ENCODE measurements at places on chromosomes 1 and 21. TPM values are rescaled to one million over a fixed set of nuclear protein-coding genes. Genes with fewer than 3 reads are reported as not detected.

DNA sequence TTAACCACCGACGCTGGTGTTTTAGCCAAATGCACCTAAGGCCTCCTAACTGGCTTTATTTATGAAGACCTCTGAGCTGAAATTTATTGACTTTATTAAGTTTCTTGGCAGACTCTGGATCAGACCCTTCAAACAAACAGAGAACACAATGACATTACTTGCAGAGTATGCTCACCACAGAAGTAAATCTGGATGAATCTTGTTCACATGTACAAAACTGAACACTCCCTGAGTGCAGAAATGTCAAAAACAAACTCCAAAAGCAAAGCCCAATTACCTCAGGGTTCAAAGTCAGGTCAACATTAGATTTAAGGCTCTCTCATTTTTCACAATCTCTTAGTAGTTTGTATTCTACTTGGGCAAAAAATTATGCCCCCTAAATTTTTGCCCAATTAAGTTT lies 218.6 kb downstream of the SLC45A1 start:
- no peak overlapping the region for H3K27ac ChIP-seq
- H3K4me3 ChIP-seq: no peak overlapping the region
- H3K27me3 ChIP-seq: no peaks in the 10 kb centered on the region
- no peak for DNase-seq
- H3K4me1 ChIP-seq: no peaks in the 10 kb centered on the region

GRCh38 chr1:74357150-74357549 lies 122.0 kb downstream of the TNNI3K start:
- no peaks in the 10 kb centered on the region for H3K36me3 ChIP-seq
- no peaks in the 10 kb centered on the region for H3K27me3 ChIP-seq

DNA sequence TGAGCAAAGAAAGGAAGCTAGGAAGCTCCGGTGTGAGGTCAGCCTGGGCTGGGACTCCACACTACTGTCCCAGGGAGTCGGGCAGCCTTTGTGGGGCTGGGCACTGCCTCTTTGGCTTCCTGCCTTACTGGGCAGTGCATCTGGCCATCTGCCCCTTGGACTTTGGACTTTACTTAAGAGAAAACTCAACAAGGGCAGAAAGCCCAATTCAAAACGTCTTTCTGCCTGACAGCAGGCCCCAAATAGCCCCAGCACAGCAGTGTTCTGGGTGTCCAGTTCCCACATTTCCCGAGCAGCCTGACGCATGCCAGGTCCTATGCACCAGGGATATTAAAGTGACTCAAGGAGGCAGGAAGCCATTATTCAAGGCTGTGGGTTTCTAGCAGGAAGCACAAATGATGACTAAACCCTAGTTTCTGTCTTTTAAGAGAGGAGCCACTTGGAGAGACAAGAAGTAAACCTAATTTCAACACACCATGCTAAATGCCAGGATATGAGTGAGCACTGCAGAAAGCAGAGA lies 37.9 kb upstream of the EDEM3 start:
- no peak overlapping the region for H3K4me3 ChIP-seq
- peak overlapping the region; percentile 74 for H3K27ac ChIP-seq
- peak; percentile 72 for DNase-seq

GRCh38 chr1:232635778-232636356 lies 5.9 kb upstream of the SIPA1L2 start:
- no peak overlapping the region for H3K4me3 ChIP-seq
- no peak overlapping the region for H3K27ac ChIP-seq
- H3K36me3 ChIP-seq: no peaks in the 10 kb centered on the region
- no peaks in the 10 kb centered on the region for H3K27me3 ChIP-seq
- peaks cover 12% of the 10 kb centered on the region for H3K4me1 ChIP-seq

GRCh38 chr1:89973471-89974127 lies 21.3 kb upstream of the ZNF326 start:
- no peak overlapping the region for H3K27ac ChIP-seq
- H3K4me3 ChIP-seq: no peak overlapping the region
- no peaks in the 10 kb centered on the region for H3K27me3 ChIP-seq
- no peaks in the 10 kb centered on the region for H3K4me1 ChIP-seq
- DNase-seq: no peak

DNA sequence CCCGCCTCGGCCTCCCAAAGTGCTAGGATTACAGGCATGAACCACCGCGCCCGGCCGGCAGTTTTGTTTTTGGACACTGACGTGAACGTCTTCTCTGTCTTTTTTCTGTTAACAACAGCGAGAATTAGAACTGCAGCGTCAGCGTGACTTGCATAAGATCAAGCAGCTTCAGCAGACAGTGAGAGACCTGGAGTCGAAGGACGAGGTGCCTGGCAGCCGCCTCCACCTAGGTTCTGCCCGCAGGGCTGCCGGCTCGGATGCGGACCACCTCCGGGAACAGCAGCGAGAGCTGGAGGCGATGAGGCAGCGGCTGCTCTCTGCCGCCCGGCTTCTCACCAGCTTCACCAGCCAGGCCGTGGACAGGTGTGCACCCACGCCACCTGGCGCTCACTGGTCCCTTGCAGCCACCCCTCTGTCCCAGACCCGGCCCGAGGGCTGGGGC lies 22.9 kb upstream of the DIP2A start:
- peaks cover 92% of the 10 kb centered on the region for H3K36me3 ChIP-seq
- no peak overlapping the region for H3K27ac ChIP-seq
- no peak overlapping the region for H3K4me3 ChIP-seq
- no peaks in the 10 kb centered on the region for H3K27me3 ChIP-seq

- H3K27me3 ChIP-seq: no peaks in the 10 kb centered on the region
- no peak overlapping the region for H3K4me3 ChIP-seq
- no peaks in the 10 kb centered on the region for H3K4me1 ChIP-seq
- H3K36me3 ChIP-seq: no peaks in the 10 kb centered on the region
Observed at GRCh38 chr1:222373216-222373615, 174.7 kb downstream of the HHIPL2 start.

DNA sequence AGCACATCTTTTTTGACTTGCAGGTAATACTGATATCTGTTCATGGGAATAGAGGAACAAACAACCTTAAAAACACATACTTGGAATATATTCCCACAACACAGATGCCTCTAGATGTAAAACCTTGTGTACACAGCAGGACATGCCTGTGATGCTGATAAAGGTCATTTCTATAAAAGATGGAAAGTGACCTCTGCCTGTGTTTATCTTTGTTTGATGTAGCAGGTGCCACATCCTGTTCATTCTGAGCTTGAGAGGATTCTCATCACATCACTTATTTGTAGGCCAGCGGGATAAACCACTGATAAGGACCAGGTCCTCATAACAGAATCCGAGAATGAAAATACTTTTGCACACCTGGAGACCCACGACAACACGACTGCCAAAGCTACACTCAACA lies 133.7 kb downstream of the SMYD2 start:
- peaks cover 2% of the 10 kb centered on the region for H3K36me3 ChIP-seq
- H3K4me3 ChIP-seq: no peak overlapping the region
- no peak overlapping the region for H3K27ac ChIP-seq
- no peak for DNase-seq
- peaks cover 56% of the 10 kb centered on the region for H3K4me1 ChIP-seq

GRCh38 chr1:89994231-89994804 lies 592 bp upstream of the ZNF326 start:
- peak overlapping the region; percentile 88 for H3K4me3 ChIP-seq
- no peaks in the 10 kb centered on the region for H3K27me3 ChIP-seq
- peak overlapping the region; percentile 97 for H3K27ac ChIP-seq
- DNase-seq: no peak

DNA sequence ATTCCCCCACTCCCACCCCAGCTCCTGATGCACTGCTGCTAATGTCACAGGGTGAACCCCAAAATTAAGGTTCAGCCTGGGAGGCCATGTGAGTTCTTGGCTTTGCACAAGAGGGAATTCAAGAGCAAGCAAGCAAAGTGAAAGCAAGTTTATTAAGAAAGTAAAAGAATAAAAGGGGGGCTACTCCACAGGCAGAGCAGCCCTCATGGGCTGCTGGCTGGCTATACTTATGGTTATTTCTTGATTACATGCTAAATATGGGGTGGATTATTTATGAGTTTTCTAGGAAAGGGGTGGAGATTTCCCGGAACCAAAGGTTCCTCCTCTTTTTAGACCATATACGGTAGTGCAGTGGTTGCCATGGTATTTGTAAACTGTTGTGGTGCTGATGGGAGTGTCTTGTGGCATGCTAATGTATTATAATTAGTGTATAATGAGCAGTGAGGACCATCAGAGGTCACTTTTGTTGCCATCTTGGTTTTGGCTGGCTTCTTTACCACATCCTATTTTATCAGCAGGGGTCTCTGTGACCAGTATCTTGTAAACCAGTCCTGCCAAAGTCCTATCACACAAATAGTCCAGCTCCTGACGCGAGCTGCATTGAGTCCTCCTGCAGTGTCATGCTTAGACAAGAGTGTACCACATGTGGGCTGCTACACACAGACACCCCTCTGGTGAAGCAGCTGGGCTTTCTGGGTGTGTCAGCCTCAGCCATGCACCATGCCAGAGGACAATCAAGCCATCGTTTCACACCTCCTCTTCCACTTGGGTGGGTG lies 46.4 kb upstream of the CSF1 start:
- H3K4me1 ChIP-seq: peaks cover 4% of the 10 kb centered on the region
- H3K4me3 ChIP-seq: no peak overlapping the region
- H3K27me3 ChIP-seq: no peaks in the 10 kb centered on the region
- H3K36me3 ChIP-seq: no peaks in the 10 kb centered on the region
- DNase-seq: no peak

DNA sequence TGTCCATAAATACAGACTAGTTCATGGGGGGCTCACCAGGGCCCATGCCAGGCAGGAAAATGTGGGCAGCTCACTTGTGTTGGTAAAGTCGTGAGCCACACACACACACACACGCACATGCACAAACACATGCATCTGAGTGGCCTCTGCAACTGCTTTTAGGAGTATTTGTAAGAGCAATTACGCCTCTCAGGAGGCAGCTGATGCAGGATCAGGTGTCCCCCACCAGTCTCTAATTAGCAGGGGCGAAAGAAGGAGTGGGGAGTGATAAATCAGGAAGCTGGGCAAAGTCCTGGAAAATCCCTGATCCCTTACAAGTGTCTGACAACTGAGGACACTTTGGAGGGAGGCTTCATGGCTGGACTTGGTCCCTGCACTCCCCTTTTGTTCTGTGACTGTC lies 5.7 kb upstream of the IVL start:
- H3K27me3 ChIP-seq: no peaks in the 10 kb centered on the region
- H3K4me3 ChIP-seq: no peak overlapping the region
- no peak for DNase-seq
- H3K27ac ChIP-seq: no peak overlapping the region
- no peaks in the 10 kb centered on the region for H3K4me1 ChIP-seq
- no peaks in the 10 kb centered on the region for H3K36me3 ChIP-seq

- H3K4me3 ChIP-seq: no peak overlapping the region
- DNase-seq: no peak
- no peaks in the 10 kb centered on the region for H3K36me3 ChIP-seq
- H3K4me1 ChIP-seq: no peaks in the 10 kb centered on the region
- no peaks in the 10 kb centered on the region for H3K27me3 ChIP-seq
Observed at GRCh38 chr1:40599926-40600325, 65.6 kb downstream of the RIMS3 start.

- peak; percentile 62 for DNase-seq
- H3K36me3 ChIP-seq: no peaks in the 10 kb centered on the region
Observed at GRCh38 chr21:37560385-37560784, 193.8 kb downstream of the DYRK1A start.

DNA sequence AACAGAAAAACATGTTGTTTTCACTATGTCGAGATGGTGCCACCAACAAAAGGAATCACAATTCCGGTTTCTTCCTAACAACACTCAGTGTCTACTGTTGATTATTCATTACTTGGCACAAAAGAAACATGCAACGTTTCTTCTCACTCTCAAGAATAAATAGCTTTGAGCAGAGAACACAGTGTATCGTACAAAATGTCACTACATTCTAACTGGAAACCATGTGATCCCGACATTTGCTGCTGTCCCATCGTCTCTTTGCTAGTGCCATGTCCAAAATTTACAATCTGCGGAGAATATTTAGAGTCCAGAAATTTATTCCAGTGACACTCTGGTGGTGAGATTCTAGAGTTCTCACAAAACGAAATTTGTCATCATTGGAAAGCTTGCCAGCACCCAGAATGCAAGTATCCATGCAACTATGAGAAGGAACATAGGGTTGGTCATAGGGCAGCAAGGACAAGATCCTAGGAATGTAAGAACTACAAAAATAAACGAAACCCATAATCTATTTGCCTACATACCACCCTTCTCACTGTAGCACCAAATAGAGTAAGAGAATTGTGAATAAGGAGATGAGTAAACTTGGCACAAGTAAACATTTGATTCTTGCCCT lies 505.1 kb downstream of the LTN1 start:
- H3K4me3 ChIP-seq: no peak overlapping the region
- H3K36me3 ChIP-seq: no peaks in the 10 kb centered on the region
- no peaks in the 10 kb centered on the region for H3K4me1 ChIP-seq
- DNase-seq: no peak
- no peak overlapping the region for H3K27ac ChIP-seq

- H3K4me3 ChIP-seq: no peak overlapping the region
- DNase-seq: no peak
- H3K36me3 ChIP-seq: no peaks in the 10 kb centered on the region
Observed at GRCh38 chr1:174189428-174190062, 30.2 kb downstream of the RABGAP1L start.

GRCh38 chr1:93471284-93471683 lies 23.4 kb downstream of the FNBP1L start:
- H3K27ac ChIP-seq: no peak overlapping the region
- DNase-seq: no peak
- H3K36me3 ChIP-seq: no peaks in the 10 kb centered on the region

- DNase-seq: no peak
- H3K27ac ChIP-seq: no peak overlapping the region
- H3K4me1 ChIP-seq: peaks cover 9% of the 10 kb centered on the region
- no peaks in the 10 kb centered on the region for H3K27me3 ChIP-seq
Observed at GRCh38 chr1:165844114-165844798, 16.8 kb downstream of the UCK2 start.

DNA sequence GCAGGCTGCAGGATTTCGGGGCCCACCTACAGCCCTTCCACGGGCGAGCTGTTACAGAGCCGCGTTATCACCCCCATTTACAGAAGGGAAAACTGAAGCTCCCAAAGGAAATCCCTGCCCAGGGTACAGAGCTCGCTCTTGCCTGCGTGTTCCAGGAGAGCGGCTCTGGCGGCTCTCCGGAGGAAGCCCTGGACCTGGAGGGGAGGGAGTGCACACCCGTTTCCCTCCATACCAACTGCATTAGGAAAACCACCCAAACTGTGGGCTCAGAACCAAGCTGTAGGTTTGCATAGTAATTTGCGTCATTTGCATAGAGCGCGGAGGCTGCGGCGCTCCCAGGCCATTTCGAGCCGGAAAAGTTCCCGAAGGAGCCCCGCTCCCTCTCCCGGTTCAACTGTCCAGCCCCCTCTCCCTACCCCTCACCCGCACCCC lies 24.7 kb upstream of the ADGRB2 start:
- peak overlapping the region; percentile 62 for H3K4me3 ChIP-seq
- no peak for DNase-seq
- peak overlapping the region; percentile 78 for H3K27ac ChIP-seq
- no peaks in the 10 kb centered on the region for H3K36me3 ChIP-seq
- no peaks in the 10 kb centered on the region for H3K4me1 ChIP-seq

- H3K27me3 ChIP-seq: no peaks in the 10 kb centered on the region
- H3K36me3 ChIP-seq: no peaks in the 10 kb centered on the region
- H3K4me3 ChIP-seq: no peak overlapping the region
- no peak for DNase-seq
- no peaks in the 10 kb centered on the region for H3K4me1 ChIP-seq
- no peak overlapping the region for H3K27ac ChIP-seq
Observed at GRCh38 chr1:169692756-169693460, 18.5 kb downstream of the SELL start.

LDLRAD1 gene
- polyA plus RNA-seq: not detected

SLX9 gene
- 77.8 TPM for polyA plus RNA-seq

ARMH1 gene
- polyA plus RNA-seq: 0.62 TPM

CELA3A gene
- 0.68 TPM for polyA plus RNA-seq

ATP6V1G3 gene
- not detected for polyA plus RNA-seq

CD164L2 gene
- not detected for polyA plus RNA-seq

CD84 gene
- 0.49 TPM for polyA plus RNA-seq

CFAP74 gene
- polyA plus RNA-seq: not detected

MARK1 gene
- polyA plus RNA-seq: 4.0 TPM

CD1C gene
- 0.28 TPM for polyA plus RNA-seq

MKNK1 gene
- 35.3 TPM for polyA plus RNA-seq

Measured in heart left ventricle (tissue), 16 donors.